ENCODE measurements at places on chromosomes 7 and 10. TPM values are rescaled to one million over a fixed set of nuclear protein-coding genes. Genes with fewer than 3 reads are reported as not detected.

Gene PNLIPRP2
- not detected for total RNA-seq

Gene FAM25G
- not detected for total RNA-seq

Gene RELN
- 8.1 TPM for total RNA-seq

Gene TMEM106B
- 44.9 TPM for total RNA-seq

Gene PDE6C
- total RNA-seq: not detected

Gene OR2F1
- total RNA-seq: not detected

Gene TSPAN15
- total RNA-seq: 426 TPM

Gene NEUROD6
- total RNA-seq: not detected

Gene SEMA3D
- 0.68 TPM for total RNA-seq

Gene OR13A1
- not detected for total RNA-seq

Gene STK32C
- 11.8 TPM for total RNA-seq

GRCh38 chr10:120177330-120177729 is 279.7 kb upstream of the PLPP4 start:
- no peak for DNase-seq

- DNase-seq: no peak
Measured at GRCh38 chr10:119290301-119291048, 83.1 kb downstream of the GRK5 start.

DNA sequence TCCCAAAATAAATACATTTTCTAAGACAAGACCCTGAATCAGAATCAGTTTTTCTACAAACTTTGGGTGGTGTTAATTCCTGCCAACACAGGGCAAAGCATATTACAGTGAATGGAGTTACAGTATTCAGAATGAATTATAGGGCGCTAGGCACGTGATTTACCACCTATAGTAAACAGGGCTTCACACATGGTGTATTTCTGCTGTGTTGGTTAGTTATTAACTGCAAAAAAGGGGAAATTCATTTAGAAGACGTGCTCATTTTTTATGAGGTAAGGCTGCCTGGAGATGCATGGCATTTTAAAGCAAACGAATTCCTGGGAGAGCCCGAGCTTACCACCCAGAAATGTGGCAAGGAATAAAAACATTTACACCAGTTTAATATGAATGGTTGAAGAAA is 393.8 kb downstream of the LRMDA start:
- no peak for DNase-seq

DNA sequence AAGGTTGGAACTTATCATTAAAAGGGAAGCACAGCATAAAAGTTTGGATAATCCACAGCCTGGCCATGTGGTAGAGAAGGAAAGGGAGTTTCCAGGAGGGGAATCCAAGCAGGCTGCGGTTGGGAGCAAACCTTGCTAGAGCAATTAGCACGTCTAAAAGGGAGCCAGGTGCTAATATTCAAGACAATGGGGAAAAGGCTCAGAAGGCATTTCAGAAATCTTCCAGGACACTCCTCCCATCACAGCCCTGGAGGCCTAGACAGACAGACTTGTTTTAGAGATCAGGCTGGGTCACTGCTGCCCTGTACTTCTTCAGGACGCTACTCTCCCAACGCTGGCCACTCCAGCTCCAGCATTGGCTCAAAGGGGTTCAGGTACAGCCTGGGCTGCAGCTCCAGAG is 96.2 kb upstream of the KAT6B start:
- DNase-seq: no peak

GRCh38 chr7:145156834-145157233 is 321.0 kb upstream of the TPK1 start:
- no peak for DNase-seq

- no peak for DNase-seq
Measured at GRCh38 chr7:148135116-148135515, 455.4 kb upstream of the C7orf33 start.

DNA sequence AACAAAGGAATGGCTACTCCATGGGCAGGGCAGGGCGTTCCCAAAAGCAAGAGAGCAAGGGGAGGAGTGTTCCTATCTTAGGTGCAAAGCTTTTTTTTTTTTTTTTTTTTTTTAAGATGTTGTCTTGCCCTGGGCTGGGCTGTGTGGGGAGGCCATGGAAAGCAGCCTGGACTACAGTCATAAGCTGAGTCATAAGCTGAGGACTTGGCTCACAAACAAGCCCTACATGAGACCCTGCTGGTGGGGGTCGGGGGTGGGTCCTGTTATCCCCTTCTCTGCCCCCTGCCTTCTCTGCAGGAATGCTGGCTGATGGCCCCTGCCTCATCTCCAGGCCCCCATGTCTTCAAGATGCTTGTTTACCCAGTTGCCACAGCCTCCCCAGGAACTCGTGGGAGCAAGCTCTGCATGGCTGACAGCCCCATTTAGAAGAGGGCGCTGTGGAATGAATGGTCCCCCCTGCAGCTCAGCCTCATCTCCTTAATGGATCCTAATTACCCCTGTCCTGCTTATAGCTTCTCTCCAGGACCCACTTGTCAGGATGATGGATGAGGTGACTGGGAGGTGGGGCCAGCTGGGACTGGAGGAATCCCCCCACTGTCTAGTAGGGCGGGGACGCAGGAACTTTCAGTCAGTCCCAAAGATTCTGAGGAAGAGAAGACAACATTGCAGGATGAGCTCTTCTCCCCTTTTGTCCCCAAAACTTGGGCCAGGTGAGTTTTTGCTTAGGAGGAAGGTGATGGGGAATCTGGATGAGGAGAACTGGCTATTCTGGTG is 340.8 kb upstream of the PODXL start:
- DNase-seq: no peak

DNA sequence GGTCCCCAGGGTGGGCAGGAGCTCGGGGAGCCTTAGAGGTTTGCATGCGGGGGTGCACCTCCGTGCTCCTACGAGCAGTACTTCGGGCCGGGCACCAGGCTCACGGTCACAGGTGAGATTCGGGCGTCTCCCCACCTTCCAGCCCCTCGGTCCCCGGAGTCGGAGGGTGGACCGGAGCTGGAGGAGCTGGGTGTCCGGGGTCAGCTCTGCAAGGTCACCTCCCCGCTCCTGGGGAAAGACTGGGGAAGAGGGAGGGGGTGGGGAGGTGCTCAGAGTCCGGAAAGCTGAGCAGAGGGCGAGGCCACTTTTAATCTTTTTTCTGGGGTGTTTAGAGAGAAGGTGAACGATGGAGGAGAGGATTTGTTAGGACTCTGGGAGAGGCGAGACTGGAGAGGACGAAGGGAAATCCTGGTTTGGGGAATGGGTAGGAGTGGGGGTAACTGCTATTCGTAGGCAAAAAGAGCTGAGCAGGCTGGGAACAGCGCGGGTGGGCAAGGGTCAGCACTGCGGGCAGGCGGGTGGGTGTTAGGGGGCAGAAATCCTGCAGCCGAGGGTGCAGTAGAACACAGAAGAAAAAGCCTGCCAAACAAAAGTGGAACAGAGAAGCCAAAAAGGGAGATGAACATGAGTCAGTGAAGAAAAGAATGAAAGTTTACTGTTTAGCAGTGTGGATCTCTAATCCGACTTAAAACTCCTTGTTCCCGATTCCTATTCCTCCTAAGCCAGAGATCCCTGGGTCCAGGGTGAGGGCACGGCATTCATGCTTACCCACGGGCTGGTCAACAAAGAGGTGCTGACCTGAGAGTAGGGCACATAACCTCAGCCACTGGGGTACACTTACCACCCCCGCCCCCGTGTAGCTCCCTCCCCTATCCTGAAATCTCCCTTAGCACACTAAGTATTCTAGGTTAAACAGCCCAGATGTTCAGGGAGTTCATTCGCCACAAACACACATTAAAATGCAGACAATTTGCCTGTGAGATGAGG is 26.9 kb downstream of the PRSS2 start:
- DNase-seq: no peak

GRCh38 chr7:96330193-96330592 is 8.3 kb upstream of the SLC25A13 start:
- no peak for DNase-seq

- no peak for DNase-seq
Measured at GRCh38 chr7:106101726-106102125, 10.4 kb downstream of the SYPL1 start.

- DNase-seq: no peak
Measured at GRCh38 chr7:45220846-45221618, 63.4 kb downstream of the RAMP3 start.

DNA sequence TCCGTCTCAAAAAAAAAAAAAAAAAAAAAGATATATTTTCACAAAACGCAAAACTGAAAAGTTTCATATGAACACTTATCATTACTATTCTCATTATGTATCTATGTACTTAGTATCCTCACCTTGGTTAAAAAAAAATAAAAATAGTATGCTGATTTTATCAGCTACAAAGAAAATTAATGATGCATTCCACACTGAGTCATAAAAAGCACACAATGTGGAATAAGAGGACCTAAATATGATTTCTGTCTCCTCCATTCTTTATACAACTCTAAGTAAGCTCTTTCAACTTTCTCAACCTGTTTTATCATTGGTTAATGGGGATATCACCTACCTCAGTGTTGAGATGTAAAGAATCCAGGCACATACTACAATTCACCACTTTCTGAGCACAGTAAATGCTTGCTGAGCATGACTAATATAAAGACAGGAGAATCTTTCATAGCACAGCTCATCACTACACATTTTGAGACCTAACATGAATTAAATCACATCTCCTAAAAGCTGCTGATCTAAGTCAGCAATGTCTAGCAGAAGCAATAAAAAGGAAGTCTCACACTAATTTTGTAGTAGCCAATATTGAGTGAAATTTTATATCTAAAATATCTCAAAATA is 2.7 kb downstream of the SNX13 start:
- DNase-seq: no peak

- no peak for DNase-seq
Measured at GRCh38 chr7:28701731-28702130, 256.4 kb downstream of the TRIL start.

- no peak for DNase-seq
Measured at GRCh38 chr7:55533050-55533728, 39.1 kb downstream of the VOPP1 start.

DNA sequence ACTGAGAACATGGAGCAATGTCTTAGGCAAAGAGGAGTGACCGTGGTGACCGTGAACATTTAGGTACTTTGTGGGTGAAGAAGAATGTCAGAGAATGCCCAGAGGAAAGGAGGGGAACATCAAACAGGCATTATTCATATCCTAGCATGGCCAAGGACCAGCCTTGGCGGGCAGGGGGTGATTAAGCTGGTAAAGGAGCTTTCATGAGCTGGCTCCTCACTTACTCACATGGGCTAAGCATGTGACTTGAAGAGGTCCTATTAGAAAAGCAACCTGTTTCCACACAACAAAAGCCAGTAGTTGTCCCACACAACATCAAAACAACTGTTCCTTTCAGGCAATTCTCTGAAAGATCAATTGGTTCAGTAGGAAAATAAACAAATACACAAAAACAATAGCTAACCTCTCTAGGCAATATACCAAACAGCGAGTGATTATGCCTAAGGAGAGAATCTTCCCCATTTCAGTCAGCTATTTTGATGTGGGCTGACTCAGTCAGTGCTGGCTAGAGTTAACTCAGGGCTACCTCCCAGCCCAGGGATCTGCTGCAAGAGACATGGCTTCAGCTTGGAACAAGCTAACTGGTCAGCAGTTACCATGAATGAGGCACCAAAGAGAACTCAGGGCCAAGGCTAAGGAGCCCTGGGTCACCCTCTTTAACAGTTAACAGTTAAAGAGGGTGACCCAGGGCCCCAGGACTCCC is 283.5 kb downstream of the ARHGAP12 start:
- no peak for DNase-seq

DNA sequence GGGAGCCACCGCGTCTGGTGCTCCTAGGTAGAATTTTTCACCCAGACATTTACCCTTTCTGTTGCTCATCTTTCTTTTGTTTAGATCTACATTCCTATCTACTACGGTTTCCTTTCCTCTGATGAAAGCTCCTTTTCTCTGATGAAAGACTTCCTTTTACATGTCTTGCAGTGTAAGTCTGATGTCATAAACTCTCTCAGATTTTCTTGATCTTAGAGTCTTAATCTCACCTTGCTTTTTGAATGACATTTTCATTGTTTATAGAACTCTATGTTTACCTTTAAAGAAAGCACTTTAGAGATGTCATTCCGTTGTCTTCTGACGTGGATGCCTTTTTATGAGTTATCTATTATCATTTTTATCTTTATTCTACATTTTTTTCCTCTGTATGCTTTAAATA is 171.8 kb upstream of the MTPN start:
- DNase-seq: no peak

GRCh38 chr7:83547526-83547925 is 101.4 kb downstream of the SEMA3E start:
- peak; percentile 27 for DNase-seq

DNA sequence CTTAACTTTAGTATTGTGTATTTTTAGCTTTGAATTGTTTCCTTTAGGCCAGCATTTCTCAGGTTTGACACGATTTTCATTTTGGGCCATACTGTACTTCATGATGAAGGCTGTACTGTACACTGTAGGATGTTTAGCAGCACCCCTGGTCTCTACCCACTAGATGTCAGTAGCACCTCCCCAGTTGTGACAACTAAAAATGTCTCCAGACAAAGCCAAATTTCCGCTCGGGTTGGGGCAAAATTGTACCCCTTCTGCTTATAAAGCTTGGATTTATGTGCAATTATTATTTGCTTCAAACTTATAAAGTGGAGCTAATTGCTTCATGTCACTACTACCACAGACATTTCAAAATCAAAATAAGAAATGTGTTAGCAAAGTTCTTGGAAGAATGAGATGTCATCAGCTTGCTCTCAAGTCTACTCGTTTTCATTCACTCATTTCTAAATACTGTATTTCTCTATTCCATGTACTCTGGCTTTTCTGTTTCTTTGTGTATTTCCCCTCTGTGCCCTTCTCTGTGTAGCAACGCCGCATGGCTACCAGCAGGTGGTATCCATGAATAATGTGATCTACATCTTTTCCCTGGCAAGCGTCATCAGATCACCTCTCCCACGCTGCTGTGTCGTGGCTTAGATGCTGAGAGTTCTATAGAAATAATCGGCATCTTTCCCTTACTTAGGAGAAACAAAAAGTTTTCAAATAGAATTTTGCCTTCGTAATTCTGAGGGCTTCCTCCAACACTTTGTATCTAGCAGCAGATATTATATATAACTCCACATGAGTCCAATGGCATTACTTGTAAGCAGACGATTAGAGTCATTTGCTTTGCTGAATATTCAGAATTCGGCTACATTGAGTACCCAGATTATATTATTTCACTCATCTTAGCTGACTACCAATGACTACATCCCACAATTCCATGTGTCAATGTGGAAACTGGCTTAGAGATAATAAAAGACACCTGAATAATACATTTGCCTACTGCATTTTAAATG is 47.8 kb upstream of the CALCR start:
- no peak for DNase-seq

- no peak for DNase-seq
Measured at GRCh38 chr10:28449382-28449781, 83.5 kb upstream of the WAC start.

DNA sequence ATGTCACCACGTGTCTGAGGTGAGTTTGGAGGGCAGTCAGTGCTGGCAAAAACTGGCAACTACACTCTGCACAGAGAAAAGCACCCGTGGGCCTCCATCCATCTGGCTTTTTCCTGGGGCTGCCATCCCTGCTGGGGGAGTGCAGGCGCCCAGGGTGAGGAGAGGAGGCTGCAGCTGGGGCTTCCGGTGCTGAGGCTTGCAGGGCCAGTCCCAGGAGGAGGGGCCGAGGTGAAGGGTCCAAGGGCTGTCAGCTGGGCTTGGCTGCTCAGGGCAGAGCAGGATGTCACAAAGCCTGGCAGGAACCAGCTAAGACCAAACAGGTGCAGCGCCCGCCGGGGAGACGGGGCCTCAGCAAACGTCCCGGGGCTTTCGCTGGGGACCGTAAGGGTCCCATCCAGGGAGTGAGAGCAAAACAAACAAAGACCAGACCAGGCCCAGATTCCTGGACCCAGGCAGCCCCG is 77.2 kb downstream of the CFAP46 start:
- no peak for DNase-seq

GRCh38 chr10:95416270-95416669 is 125.5 kb upstream of the PDLIM1 start:
- DNase-seq: no peak

- no peak for DNase-seq
Measured at GRCh38 chr10:35390161-35390840, 54.0 kb downstream of the CCNY start.
